Metanephros (tissue), 2 donors: ENCODE measurements at places on chromosomes 4 and X. TPM values are rescaled to one million over a fixed set of nuclear protein-coding genes. Genes with fewer than 3 reads are reported as not detected.

The GNPDA2 gene
- 23.9 TPM for total RNA-seq

The BMX gene
- total RNA-seq: 0.70 TPM

The CPE gene
- 93.4 TPM for total RNA-seq

The TMEM144 gene
- 5.7 TPM for total RNA-seq

The CT47B1 gene
- total RNA-seq: not detected

The PABPC1L2A gene
- not detected for total RNA-seq

The CRMP1 gene
- 17.0 TPM for total RNA-seq

The SPANXA2 gene
- not detected for total RNA-seq

The EXOC1 gene
- 41.5 TPM for total RNA-seq

The CYTL1 gene
- total RNA-seq: 2.2 TPM

The FGB gene
- total RNA-seq: 5.6 TPM

The HMX1 gene
- total RNA-seq: not detected

The PDGFC gene
- total RNA-seq: 40.4 TPM

The FAM133A gene
- total RNA-seq: not detected

The MAOA gene
- 14.7 TPM for total RNA-seq

The FGF5 gene
- not detected for total RNA-seq

The MAP7D2 gene
- total RNA-seq: 0.93 TPM

The CITED1 gene
- total RNA-seq: 8.6 TPM

The TMEM47 gene
- total RNA-seq: 44.8 TPM

The PRRG1 gene
- 18.2 TPM for total RNA-seq

The SSX3 gene
- not detected for total RNA-seq

The CORIN gene
- 5.8 TPM for total RNA-seq

The MAGEB1 gene
- not detected for total RNA-seq

The UGT2B10 gene
- total RNA-seq: not detected

The GYG2 gene
- 11.0 TPM for total RNA-seq

The CFAP99 gene
- total RNA-seq: 0.41 TPM

The GAB3 gene
- total RNA-seq: 5.3 TPM

The MAGEA4 gene
- total RNA-seq: not detected

The GPRASP2 gene
- 38.1 TPM for total RNA-seq

The POU3F4 gene
- 2.0 TPM for total RNA-seq

The MBTPS2 gene
- 16.9 TPM for total RNA-seq

The TRAM1L1 gene
- total RNA-seq: 9.9 TPM

The H2BW2 gene
- total RNA-seq: not detected

The GPR50 gene
- total RNA-seq: not detected

The ARMCX2 gene
- total RNA-seq: 96.8 TPM

The TLR1 gene
- total RNA-seq: 7.6 TPM

The P2RY8 gene
- total RNA-seq: 2.9 TPM

The DMRTC1 gene
- total RNA-seq: not detected

The LEF1 gene
- 37.3 TPM for total RNA-seq

The BMP3 gene
- 12.4 TPM for total RNA-seq
